ENCODE measurements at places on chromosomes 3 and 15.

DNA sequence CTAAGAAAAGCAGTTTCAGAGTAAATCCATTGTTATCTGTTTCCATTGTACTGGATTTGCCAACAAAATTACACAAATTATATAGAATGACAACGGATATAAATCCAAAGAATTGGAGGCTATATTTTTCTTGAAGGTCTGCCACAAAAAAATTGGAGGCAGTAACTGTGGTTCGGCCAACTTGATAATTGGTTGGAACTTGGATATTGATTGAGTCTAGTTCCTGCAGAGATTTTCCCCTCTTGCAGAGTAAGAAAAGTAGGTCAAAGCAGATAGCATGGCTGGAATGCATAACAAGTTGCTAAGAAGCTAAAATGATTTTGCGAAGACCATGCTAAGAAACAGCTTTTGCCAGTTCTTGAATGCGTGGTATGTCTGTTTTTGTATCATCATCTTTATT lies 269.6 kb upstream of the CFAP20DC start:
- peak; percentile 35 for DNase-seq

DNA sequence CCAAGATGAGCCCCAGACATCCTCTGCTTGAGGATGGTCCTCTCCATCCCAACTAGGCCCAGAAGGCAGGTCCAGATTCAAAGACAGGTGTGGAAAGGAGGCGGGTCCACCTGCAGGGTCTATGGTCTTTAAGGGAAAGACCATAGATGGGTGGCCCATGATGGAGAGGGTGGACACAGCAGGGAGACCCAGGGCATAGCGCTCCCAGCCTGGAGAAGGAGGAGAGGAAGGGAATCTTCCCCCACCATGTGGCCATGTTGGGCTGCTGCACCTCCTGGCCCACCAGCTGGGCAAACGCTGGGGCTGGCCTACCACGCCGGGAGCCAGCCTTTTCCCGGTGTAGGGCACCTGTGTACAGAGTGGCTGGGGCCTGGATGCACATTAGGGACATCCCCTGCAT lies 265.2 kb upstream of the TLE3 start:
- peak; percentile 71 for DNase-seq

DNA sequence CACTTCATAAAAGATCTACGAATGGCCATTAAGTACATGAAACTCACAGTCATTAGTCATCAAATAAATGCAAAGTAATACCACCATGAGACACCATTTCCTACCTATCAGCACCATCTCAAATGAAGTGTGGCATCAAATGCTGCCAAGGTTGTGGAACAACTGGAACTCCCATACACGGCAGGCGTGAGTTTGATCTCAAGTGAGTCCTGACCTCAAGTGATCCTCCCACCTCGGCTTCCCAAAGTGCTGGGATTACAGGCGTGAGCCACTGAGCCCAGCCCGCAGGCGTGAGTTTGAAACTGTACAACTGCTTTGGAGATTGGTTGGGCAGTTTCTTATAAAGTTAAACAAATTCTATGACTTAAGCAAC lies 28.8 kb upstream of the HDAC11 start:
- no peak for DNase-seq

GRCh38 chr3:123258811-123259420 lies 57.2 kb downstream of the SEC22A start:
- DNase-seq, result peak; percentile 86

DNA sequence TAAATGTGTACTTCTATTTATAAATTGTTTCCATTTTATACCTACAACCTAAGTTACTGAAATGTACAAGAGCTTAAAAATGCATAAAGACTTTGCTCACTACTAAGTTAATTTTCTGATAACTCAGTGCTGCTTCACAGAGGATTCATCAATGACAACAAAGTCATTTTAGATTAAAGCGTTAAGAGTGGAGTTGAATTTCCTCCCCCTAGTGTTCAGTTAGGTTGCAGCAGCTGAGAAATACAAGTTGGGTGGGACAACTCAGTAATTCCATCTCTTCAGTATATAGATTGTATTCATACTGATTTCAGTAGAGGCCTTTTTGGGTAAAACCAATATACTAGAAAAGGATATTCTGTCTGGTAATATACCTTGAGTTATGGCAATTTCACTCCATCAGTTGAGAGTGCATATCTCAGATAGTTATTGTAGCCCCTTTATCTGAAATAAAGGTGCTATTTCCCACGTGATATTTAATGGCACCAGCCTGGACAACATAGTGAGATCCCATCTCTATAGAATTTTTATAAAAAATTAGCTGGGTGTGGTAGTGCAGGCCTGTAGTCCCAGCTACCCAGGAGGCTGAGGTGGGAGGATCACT lies 6.9 kb upstream of the RPL35A start:
- DNase-seq, result peak; percentile 71

GRCh38 chr3:171429635-171430034 lies 30.6 kb downstream of the TNIK start:
- DNase-seq, result no peak

DNA sequence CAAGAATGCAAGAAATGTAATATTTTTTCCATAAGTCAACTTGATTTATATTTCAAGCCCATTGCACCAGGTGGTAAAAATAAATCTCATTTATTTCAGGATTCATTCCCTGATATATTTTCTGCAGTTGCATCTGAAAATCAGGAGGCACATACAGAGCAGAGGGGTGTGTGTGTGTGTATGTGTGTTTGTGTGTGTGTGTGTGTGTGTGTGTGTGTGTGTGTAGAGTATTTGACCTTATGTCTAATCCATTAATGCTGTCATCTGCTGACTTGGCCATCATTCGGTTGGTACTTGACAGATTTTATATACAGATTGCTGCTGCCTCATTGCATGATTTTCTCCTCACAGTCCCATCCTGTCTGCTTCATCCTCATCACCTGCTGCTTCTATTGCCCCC lies 118.5 kb downstream of the SERPINI1 start:
- no peak for DNase-seq

Data from choroid plexus epithelial cell (primary cell).